ENCODE measurements at places on chromosomes 5 and 9.

DNA sequence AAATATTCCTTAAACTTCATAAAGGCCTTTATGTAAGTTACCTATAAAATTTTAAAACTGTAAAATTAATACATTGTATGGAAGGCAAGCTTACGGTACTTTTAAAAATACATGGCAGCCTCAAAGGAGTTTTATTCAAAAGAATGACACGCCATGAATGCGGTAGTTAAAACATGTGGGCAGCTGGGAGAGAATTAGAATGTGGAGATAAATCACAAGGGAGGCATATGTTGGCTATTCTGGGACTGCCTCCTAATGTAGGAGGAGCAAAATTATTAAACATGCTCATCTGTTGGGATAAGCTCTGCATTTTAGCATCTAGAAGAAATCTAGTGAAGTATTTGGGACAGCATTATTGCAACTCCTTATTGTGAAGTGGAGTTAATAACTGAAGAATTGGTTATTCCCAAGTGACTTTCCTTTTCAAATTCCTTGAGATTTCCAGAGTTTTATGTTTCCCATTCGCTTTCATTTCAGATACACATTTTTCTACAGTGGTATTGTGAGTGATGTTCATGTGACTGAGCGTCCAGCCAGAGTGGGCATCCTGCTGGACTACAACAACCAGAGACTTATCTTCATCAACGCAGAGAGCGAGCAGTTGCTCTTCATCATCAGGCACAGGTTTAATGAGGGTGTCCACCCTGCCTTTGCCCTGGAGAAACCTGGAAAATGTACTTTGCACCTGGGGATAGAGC lies 109.4 kb downstream of the CMYA5 start:
- DNase-seq: no peak

DNA sequence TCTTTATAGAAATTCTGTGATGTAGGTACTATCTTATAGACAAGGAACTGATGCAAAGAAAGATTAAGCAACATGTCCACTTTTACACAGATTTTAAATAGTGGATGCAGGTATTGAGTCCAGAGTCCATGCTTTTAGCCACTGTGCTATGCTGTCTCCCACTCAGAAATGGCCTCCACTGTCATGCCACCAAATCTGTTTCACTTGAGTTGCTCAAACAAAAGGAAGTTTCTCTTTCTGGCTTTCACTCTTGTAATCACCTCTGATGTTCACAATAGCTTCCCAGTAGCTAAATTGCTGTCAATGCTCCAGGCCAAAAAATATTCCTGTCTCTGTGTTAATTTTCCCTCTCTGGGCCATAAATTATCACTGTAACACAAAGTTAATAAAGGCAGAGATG lies 77.0 kb upstream of the RASA1 start:
- DNase-seq: no peak

DNA sequence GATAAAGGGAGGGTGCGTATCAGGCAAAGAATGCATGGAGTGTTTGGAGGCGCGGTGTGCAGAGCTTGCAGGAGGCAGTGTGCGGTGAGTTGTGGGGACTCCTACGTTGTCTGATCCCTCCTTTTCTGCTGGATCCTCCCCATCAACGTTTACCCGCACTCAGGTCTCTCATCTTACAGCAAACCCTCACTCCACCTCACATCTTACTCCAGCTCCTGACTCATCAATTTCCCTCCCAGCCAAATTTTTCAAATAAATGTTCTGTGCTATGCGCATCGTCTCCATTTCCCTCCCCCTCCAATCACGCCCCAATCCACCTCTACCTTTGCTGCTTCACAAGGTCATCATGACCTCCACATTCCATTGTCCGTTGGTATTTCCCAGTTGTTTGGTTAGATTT lies 138.9 kb upstream of the KLF4 start:
- DNase-seq: no peak

GRCh38 chr9:4762886-4763541 lies 22.0 kb upstream of the AK3 start:
- DNase-seq: no peak

DNA sequence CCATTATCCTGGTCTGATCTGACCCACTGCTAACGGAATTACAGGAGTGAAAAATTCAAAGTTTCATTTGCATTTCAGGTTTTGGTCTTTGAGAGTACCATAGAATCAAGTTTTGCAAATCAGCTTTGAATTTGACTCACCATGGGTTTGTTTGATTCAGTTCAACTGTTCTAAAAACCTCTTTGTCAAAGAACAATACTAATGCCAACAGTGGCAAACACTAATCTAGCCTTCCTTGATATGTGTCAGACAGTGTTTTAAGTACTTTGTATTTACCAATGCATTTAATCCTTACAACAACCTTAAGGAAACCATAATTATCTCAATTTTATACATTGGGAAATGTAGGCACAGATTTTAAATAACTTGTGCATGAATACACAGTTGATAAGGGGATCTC lies 10.1 kb upstream of the FSD1L start:
- DNase-seq: no peak

GRCh38 chr5:33816791-33817190 lies 75.0 kb downstream of the ADAMTS12 start:
- no peak for DNase-seq

DNA sequence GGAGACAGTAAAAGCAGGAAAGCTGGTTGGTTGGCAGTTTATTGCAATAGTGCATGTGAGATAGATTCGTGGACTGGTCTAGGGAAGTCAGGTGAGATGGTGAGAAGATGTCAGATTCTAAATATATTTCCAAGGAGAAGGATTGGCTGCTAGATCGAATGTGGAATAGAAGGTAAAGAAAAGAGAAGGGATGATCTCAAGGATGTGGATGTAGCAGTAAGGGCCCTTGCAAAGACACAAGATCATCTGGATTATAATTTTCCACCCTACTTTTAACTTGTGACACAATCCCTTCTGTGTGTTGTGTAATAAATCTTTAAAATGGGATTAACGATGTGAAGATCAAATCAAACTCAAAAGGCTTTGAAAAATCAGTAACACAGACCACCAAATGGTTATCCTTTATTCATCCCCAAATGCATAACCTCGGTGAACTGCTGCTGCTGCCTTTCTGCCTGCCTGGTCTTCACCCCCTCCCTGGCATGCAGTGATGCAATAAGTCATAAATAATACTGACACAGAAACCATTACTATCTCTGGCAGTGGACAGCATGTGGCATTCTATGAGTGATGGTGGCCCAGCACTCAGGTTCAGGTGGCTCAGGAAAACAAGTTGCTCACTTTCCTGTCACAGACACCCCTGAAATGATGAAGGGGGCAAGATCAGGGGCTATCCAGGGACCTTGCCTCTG lies 178.4 kb downstream of the FAM114A2 start:
- no peak for DNase-seq

DNA sequence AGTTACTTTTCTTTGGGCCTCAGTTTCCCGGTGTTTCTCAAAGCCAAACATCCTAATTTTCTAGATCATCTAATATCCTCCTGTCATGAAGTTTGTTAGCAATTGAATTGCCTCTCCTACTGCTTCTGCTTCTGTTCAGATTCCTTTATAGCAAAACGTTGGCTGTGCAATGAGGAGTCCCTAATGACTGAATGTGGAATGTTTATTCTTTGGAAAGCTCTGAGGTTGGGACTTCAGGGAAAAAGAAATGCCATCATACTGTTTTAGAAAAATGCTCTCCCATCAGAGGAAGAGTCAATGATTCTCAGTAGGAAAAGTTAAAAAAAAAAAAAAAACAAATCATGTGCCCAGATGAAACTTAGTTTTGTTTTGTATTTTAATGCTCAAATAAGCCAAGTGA lies 268.7 kb upstream of the PAPPA start:
- no peak for DNase-seq

GRCh38 chr5:163914910-163915309 lies 409.5 kb downstream of the MAT2B start:
- no peak for DNase-seq

DNA sequence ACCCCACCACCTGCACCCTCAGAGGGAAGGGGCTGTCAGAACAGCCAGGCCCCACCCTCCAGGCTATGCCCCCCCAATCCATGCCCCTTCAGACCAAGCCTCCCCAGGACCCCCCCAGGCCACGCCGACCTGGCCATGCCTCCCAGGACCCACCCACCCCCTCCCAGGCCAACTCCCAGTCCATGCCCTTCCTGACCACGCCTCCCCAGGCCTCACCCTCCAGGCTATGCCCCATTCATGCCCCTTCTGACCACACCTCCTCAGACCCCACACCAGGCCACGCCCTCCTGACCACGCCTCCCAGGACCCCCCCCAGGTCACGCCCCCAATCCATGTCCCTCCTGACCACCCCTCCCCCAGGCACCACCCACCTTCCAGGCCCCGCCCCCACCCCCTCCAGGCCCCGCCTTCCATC lies 27.6 kb downstream of the TPPP start:
- DNase-seq: no peak

DNA sequence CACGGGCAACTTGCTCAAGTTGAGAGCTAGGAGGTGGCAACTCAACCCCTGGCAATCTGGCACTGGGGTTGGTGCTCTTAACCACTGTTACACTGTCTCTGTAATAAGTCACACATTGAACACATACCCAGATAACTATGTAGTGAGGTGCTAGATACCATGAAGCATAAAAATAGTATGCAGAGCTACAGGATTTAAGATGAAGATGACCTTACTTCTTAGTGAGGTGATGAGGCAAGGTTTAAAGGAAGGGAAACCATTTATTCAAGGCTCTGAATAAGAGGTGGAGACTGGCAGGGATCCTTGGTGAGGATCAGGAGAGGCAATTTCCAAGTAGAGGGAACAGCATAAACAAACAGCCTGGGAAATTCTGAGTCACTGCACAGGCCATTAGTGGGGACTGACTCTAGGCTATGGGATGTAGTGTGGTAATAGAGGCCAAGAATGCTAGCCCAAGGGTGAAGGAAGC lies 67.6 kb upstream of the NR3C1 start:
- DNase-seq: no peak

- no peak for DNase-seq
These were observed 46.5 kb downstream of the NEK6 start for GRCh38 chr9:124304285-124304684.

- no peak for DNase-seq
These were observed 141.9 kb downstream of the PSAT1 start for GRCh38 chr9:78438780-78439179.

GRCh38 chr5:8381972-8382371 lies 513.0 kb downstream of the MTRR start:
- DNase-seq: no peak

GRCh38 chr9:105318729-105319191 lies 74.3 kb downstream of the SLC44A1 start:
- DNase-seq: no peak
